Activated T-helper 17 cell treated with anti-CD3 and anti-CD28 coated beads, Interleukin-2, amount 50 U/mL, for 72 hours (primary cell): ENCODE measurements at places on chromosomes 2 and 18. TPM values are rescaled to one million over a fixed set of nuclear protein-coding genes. Genes with fewer than 3 reads are reported as not detected.

LBX2 gene
- total RNA-seq: 1.3 TPM

CIB4 gene
- total RNA-seq: not detected

GRCh38 chr2:206721256-206721920 is 3.2 kb upstream of the DYTN start:
- no peak for ATAC-seq

DNA sequence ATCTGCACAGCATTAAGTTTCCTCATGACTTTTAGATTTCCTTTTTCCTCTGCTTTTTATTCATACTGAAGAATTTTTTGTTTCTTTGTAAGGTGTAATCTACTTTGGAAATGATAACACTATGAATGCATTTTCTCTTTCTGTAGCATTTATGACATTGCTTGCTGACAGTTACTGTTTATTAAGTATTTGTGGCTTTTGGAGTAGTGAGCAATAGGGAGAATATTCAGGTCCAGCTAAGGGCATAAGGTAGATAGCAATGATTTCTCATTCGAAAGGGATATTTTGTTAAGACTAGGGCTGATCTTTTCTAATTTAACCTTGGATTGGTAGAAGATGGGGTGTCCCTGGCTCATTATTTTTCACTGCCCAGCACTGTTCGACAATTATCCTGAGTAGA is 80.3 kb downstream of the XRCC5 start:
- ATAC-seq: no peak

TDRD15 gene
- total RNA-seq: not detected

CROCC2 gene
- not detected for total RNA-seq

QPCT gene
- 0.53 TPM for total RNA-seq

- no peak for ATAC-seq
These were observed 102.4 kb downstream of the BABAM2 start for GRCh38 chr2:27992787-27993401.

DNA sequence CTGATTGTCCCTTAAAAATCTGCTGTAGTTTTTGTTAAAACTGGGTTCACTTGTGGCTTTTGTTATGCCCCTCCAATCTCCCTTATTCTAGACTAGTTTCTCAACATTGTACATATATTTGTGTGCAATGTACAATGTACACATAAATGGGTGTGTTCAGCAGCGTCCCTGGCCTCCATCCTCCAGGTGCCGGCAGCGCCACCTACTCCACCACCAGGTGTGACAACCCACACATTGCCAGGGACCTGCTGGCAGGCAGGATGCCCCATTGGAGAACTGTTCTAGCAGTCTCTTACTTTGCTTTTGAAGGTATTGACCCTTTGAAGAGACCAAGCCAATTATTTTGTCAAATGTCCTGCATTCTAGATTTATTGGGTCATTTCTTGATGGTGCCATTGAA is 75.4 kb downstream of the SH3RF3 start:
- ATAC-seq: no peak

- ATAC-seq: no peak
These were observed 28.4 kb upstream of the NEB start for GRCh38 chr2:151762694-151763093.

- ATAC-seq: peak; percentile 89
These were observed 102.4 kb downstream of the CABLES1 start for GRCh38 chr18:23237524-23238151.

DNA sequence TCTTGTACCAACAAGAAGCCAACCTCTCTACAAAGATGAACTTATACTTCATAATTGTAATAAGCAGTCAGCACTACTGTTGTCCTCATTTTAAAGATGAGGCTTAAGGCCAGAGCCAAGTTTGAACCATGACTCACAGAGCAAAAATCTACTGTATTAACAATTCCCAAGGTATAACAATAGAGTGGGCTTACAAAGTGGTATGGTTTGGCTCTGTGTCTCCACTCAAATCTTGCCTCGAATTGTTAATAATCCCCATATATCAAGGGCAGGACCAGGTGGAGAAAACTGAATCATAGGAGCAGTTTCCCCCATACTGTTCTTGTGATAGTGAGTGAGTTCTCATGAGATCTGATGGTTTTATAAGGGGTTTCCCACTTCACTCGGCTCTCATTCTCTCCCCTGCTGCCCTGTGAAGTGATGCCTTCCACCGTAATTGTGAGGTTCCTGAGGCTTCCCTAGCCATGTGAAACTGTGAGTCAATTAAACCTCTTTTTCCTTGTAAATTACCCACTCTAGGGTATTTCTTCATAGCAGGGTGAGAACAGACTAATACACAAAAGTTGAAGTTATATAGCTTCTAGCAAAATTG is 19.5 kb downstream of the MRPL44 start:
- peak; percentile 62 for ATAC-seq

DNA sequence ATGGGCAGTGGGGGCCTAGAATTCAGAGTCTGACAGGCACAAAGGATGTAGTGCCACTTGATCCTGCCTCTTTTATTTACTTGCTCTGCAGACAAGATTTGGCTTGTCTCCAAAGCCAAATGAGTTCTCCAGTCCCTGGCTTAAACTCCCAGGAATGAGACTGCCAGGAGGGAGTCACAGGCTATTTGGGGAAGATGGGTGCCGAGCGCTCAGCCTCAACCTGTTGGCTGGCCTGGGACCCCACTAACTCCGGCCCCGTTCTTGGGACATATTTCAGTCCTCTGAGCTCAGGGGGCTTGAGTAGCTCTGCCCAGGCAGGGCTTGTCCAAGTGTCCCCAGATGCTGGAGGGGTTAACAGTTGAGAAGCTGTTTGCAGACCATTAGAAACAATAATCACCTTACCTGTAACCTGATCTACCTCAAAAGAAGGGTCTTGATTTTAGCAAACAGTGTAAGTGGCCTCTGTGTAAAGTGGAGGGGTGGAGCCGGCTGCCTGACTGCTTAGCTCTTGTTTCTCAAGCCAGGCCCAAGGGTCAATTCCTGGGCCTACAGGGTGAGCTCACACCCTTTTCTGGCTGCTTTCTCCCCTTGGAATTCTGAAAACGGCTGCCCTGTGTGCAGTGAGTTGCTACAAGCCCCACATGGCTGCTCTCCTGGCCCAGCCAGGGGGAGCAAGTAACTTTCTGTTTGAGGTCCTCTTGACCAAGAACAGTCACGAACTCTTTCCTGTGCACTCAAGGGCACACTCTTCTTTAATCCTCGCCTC is 27.1 kb upstream of the FZD5 start:
- ATAC-seq: no peak

DNA sequence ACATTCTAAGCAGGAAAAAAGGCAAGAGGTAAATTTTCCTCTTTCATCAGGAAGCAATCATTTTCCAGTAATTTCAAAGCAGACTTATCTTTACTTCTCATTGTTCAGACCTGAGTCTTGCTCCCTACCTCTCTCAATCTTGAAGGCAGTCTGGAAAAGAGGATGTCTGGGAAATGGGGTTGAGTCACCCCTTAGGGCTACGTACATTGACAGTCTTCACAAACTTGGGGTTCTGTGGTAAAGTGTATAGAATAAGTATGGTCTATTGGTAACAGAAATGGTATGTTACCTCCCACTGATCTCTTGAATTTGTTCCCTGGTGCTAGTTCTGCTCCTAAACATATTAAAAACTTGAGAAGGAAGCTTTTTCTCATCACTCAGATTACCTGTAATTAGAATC is 361.3 kb downstream of the SS18 start:
- ATAC-seq: no peak

GRCh38 chr18:56508370-56509036 is 129.9 kb downstream of the TXNL1 start:
- no peak for ATAC-seq

HIBCH gene
- 31.3 TPM for total RNA-seq

DNA sequence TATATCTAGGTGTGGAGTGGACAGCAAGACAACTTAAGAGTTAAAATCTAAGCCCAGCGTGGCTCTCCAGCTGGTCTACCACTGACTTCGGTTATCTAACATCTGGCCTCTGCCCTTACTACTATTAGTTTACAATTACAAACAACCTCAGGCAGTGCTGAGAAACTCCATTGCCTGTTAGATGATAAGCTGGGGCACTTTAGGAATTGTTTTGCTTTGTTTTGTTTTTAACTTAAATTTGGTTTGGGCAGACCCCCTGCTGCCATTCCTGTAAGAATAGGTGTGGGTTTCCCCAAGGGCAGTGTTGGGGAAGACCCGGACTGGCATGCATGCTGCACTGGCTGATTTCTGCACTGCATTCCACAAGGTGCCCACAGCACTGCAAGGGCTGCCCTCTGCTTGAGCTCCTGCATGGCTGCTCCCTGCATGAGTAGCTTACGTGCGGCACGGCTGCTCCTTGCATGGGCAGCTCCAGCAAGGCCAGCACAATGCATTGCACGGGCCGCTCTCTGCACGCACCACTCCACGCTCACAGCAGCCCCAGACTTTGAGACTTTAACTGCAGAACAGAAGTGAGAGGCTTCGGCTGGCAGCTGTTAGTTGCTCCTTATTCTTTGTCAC is 74.2 kb upstream of the SERTAD2 start:
- no peak for ATAC-seq

DNA sequence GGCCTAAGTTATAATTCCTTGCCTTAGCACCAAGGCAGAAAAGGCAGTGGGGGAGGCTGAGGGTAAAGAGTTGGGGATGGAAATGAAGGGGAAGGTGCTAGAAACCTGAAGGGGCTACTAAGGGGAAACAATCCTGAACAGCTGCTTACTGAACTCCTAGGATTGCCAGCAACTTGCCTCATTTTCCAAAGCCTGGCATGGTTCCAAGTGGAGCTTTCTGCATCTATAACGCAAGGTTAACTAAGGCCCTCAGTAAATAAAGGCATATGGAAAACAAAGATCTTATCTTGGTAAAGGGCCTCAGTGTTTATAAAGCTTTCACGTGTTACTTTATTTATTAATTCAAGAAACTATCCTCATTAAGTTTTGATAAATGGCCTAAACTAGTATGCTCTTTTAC is 10.9 kb downstream of the MEP1B start:
- no peak for ATAC-seq

- ATAC-seq: no peak
These were observed 34.1 kb upstream of the MAT2A start for GRCh38 chr2:85504778-85505261.
